ENCODE measurements at places on chromosomes 11 and 22. TPM values are rescaled to one million over a fixed set of nuclear protein-coding genes. Genes with fewer than 3 reads are reported as not detected.
A peak's percentile ranks its signal among the peaks of the same experiment; 100 is the strongest.

- H3K27ac ChIP-seq, result peak overlapping the region; percentile 96
- no peaks in the 10 kb centered on the region for H3K27me3 ChIP-seq
- peaks cover 4% of the 10 kb centered on the region for H3K4me1 ChIP-seq
- peak; percentile 75 for DNase-seq
- H3K4me3 ChIP-seq, result peak overlapping the region; percentile 78
These were observed 952 bp downstream of the YAP1 start for GRCh38 chr11:102111011-102111786.

DNA sequence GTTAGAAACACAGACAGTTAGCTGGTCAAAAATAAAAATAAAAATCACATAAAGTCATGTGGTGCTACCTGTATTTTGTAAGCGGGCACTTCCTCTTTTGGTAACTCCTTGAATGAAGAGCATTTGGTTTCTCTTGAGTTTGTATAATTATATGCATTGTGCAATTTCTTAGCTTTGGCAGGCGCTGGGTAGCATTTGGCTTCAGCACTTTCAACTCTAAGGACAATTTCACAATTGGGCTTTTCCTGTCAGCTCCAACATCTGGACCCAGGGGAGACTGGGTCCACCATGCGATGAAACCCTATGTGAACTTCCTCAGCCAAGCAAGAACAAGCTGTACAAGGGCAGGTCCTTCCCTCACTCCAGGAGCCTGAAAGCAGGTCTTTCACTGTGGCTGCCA lies 169.1 kb downstream of the RRAS2 start:
- H3K36me3 ChIP-seq, result no peaks in the 10 kb centered on the region
- peak; percentile 30 for DNase-seq
- no peak overlapping the region for H3K27ac ChIP-seq
- H3K4me3 ChIP-seq, result no peak overlapping the region

GRCh38 chr11:74648894-74649293 lies 56.5 kb downstream of the POLD3 start:
- H3K4me3 ChIP-seq, result no peak overlapping the region
- no peaks in the 10 kb centered on the region for H3K36me3 ChIP-seq
- no peaks in the 10 kb centered on the region for H3K4me1 ChIP-seq
- H3K27me3 ChIP-seq, result no peaks in the 10 kb centered on the region
- DNase-seq, result no peak
- H3K27ac ChIP-seq, result no peak overlapping the region

DNA sequence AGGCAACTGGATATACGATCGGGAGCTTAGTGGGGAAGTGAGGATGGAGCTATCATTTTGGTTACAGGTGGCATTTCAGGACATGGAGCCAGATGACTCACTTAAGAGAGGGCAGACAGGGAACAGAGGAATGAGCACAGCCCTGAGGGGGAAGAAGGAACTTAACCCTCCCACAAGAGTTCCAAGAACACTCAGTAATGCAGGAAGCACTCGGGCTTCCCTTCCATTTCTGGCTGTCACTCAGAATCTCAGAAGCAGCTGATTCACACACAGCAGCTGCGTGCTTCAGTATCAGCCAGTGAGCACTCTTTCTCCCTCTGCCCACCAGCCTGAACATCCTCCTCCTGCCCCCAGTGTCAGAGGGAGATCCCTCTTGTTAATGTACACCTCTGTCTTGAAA lies 34.8 kb downstream of the EFCAB6 start:
- H3K27ac ChIP-seq, result no peak overlapping the region
- H3K4me1 ChIP-seq, result no peaks in the 10 kb centered on the region
- no peaks in the 10 kb centered on the region for H3K36me3 ChIP-seq
- DNase-seq, result no peak
- H3K4me3 ChIP-seq, result no peak overlapping the region

DNA sequence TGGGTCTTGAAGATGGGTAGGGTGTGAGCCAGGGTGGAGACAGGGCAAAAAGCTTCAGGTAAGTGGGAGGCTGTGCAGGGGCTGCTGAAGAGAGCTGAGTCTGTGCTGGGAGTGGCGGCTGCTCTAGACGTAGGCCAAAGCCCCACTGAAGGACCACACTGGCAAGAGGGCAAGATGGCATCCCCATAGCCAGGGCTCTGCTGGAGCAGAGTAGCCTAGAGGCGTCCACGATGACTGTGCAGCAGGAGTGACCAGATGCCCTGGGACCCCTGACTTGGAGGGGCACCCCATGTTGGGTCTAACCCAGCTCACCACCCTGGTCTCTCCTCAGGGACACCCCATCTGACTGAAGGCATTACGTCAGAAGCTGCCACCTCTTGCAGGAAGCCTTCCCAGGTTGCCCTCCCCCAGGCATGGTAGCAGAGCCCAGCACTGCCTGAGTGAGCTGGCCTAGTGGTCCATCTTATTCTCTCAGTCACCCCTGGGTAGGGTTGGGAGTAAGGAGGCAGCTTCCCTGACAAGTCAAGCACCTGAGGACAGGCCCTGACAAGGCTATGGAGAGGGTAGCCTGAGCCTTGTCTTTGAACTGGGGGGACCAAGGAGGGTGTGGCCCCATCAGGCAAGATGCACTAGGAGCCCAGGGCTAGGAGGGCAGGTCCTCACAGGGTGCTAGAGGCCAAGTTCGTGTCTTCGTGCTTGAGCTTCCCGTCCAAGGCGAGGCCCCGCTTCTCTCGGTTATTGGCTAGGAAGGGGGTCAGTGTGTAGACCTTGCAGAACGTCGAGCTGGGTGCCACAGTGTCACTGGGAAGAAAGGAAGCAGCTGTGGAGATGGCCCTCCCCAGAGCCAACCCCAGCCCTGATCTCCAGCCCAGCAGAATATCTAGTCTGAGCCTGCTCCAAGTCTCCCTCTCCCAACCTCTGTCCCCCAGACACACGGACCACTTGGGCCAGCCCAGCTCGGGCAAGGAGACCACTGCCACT lies 33.1 kb downstream of the TPBGL start:
- H3K27me3 ChIP-seq, result no peaks in the 10 kb centered on the region
- no peaks in the 10 kb centered on the region for H3K4me1 ChIP-seq
- no peak for DNase-seq
- no peak overlapping the region for H3K27ac ChIP-seq
- H3K4me3 ChIP-seq, result no peak overlapping the region
- H3K36me3 ChIP-seq, result peaks cover 24% of the 10 kb centered on the region

GRCh38 chr11:71300187-71300586 lies 47.8 kb upstream of the SHANK2 start:
- no peaks in the 10 kb centered on the region for H3K27me3 ChIP-seq
- no peaks in the 10 kb centered on the region for H3K36me3 ChIP-seq
- H3K27ac ChIP-seq, result no peak overlapping the region
- DNase-seq, result peak; percentile 8

GRCh38 chr11:85603220-85603619 lies 23.9 kb downstream of the DLG2 start:
- no peaks in the 10 kb centered on the region for H3K36me3 ChIP-seq
- no peak overlapping the region for H3K27ac ChIP-seq
- H3K4me3 ChIP-seq, result no peak overlapping the region
- DNase-seq, result no peak
- H3K4me1 ChIP-seq, result no peaks in the 10 kb centered on the region
- H3K27me3 ChIP-seq, result no peaks in the 10 kb centered on the region

- DNase-seq, result no peak
- H3K36me3 ChIP-seq, result no peaks in the 10 kb centered on the region
- H3K4me3 ChIP-seq, result no peak overlapping the region
- no peaks in the 10 kb centered on the region for H3K4me1 ChIP-seq
- no peaks in the 10 kb centered on the region for H3K27me3 ChIP-seq
These were observed 19.6 kb upstream of the OR8D2 start for GRCh38 chr11:124339396-124340141.

- H3K27ac ChIP-seq, result no peak overlapping the region
- H3K4me1 ChIP-seq, result no peaks in the 10 kb centered on the region
- H3K4me3 ChIP-seq, result no peak overlapping the region
- no peaks in the 10 kb centered on the region for H3K36me3 ChIP-seq
- DNase-seq, result no peak
- no peaks in the 10 kb centered on the region for H3K27me3 ChIP-seq
These were observed 787.4 kb downstream of the TBC1D22A start for GRCh38 chr22:47549741-47550340.

GRCh38 chr11:105100206-105100605 lies 39.4 kb downstream of the CARD18 start:
- no peak overlapping the region for H3K4me3 ChIP-seq
- DNase-seq, result no peak
- no peak overlapping the region for H3K27ac ChIP-seq
- H3K36me3 ChIP-seq, result no peaks in the 10 kb centered on the region
- H3K4me1 ChIP-seq, result no peaks in the 10 kb centered on the region

GRCh38 chr11:129639300-129639699 lies 176.3 kb upstream of the TMEM45B start:
- no peak overlapping the region for H3K4me3 ChIP-seq
- no peaks in the 10 kb centered on the region for H3K36me3 ChIP-seq
- no peaks in the 10 kb centered on the region for H3K27me3 ChIP-seq
- no peak for DNase-seq

- H3K4me3 ChIP-seq, result no peak overlapping the region
- H3K36me3 ChIP-seq, result no peaks in the 10 kb centered on the region
- H3K27me3 ChIP-seq, result no peaks in the 10 kb centered on the region
- no peak overlapping the region for H3K27ac ChIP-seq
- DNase-seq, result no peak
- H3K4me1 ChIP-seq, result no peaks in the 10 kb centered on the region
These were observed 12.3 kb upstream of the ASPHD2 start for GRCh38 chr22:26416670-26417276.

GRCh38 chr11:31620434-31620833 lies 110.9 kb downstream of the ELP4 start:
- H3K27me3 ChIP-seq, result no peaks in the 10 kb centered on the region
- H3K4me1 ChIP-seq, result no peaks in the 10 kb centered on the region
- no peak overlapping the region for H3K27ac ChIP-seq
- no peaks in the 10 kb centered on the region for H3K36me3 ChIP-seq

DNA sequence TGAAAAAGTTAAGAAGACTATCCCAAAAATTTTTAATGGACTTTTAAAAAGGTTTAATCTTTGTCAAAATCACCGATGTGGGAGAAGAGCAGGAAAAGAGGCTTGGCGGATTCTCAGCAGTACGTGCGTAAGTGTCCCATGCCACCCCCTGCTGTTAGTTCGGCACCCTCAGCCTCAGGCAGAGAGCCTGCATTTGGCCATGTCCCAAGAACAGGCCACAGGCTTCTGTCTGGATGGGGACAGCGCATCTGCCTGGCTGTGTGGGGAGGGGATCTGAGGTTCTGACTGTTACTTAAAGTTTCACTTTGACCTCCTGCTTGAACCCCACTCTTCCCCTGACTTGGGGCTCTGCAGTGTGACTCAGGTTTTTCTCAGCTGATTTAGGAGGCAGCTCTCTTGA lies 35.3 kb downstream of the EXT2 start:
- H3K36me3 ChIP-seq, result no peaks in the 10 kb centered on the region
- H3K4me3 ChIP-seq, result no peak overlapping the region
- H3K27me3 ChIP-seq, result no peaks in the 10 kb centered on the region
- no peak overlapping the region for H3K27ac ChIP-seq

- DNase-seq, result peak; percentile 84
- no peaks in the 10 kb centered on the region for H3K27me3 ChIP-seq
These were observed 36.2 kb upstream of the CSNK2A3 start for GRCh38 chr11:11389238-11389637.

GRCh38 chr22:25656724-25657123 lies 85.3 kb upstream of the MYO18B start:
- H3K4me3 ChIP-seq, result no peak overlapping the region
- no peaks in the 10 kb centered on the region for H3K27me3 ChIP-seq
- no peak overlapping the region for H3K27ac ChIP-seq
- no peaks in the 10 kb centered on the region for H3K4me1 ChIP-seq
- DNase-seq, result no peak
- H3K36me3 ChIP-seq, result no peaks in the 10 kb centered on the region

- no peak overlapping the region for H3K27ac ChIP-seq
- H3K4me3 ChIP-seq, result no peak overlapping the region
- DNase-seq, result no peak
- H3K4me1 ChIP-seq, result no peaks in the 10 kb centered on the region
- H3K27me3 ChIP-seq, result no peaks in the 10 kb centered on the region
These were observed 3.9 kb upstream of the RAB38 start for GRCh38 chr11:88179141-88179540.

- H3K4me3 ChIP-seq, result no peak overlapping the region
- DNase-seq, result no peak
- H3K36me3 ChIP-seq, result no peaks in the 10 kb centered on the region
- no peaks in the 10 kb centered on the region for H3K27me3 ChIP-seq
- no peak overlapping the region for H3K27ac ChIP-seq
- H3K4me1 ChIP-seq, result peaks cover 8% of the 10 kb centered on the region
These were observed 5.5 kb downstream of the C11orf24 start for GRCh38 chr11:68266121-68266891.

GRCh38 chr11:70116386-70117065 lies 38.4 kb downstream of the ANO1 start:
- no peak for DNase-seq
- H3K4me3 ChIP-seq, result no peak overlapping the region
- no peaks in the 10 kb centered on the region for H3K36me3 ChIP-seq
- no peaks in the 10 kb centered on the region for H3K4me1 ChIP-seq

- peaks cover 12% of the 10 kb centered on the region for H3K27me3 ChIP-seq
- DNase-seq, result no peak
- no peaks in the 10 kb centered on the region for H3K36me3 ChIP-seq
- no peak overlapping the region for H3K27ac ChIP-seq
- no peaks in the 10 kb centered on the region for H3K4me1 ChIP-seq
These were observed 10.1 kb upstream of the PDGFB start for GRCh38 chr22:39254789-39255298.

- H3K4me3 ChIP-seq, result no peak overlapping the region
- no peaks in the 10 kb centered on the region for H3K27me3 ChIP-seq
- H3K27ac ChIP-seq, result no peak overlapping the region
- H3K4me1 ChIP-seq, result no peaks in the 10 kb centered on the region
These were observed 95.9 kb upstream of the DDI1 start for GRCh38 chr11:103940551-103940950.

The GLB1L2 gene
- total RNA-seq, result 27.2 TPM

The RPS25 gene
- total RNA-seq, result 710 TPM

The C11orf91 gene
- total RNA-seq, result not detected

The SEPTIN3 gene
- 0.20 TPM for total RNA-seq

The LDHAL6A gene
- total RNA-seq, result not detected

The WT1 gene
- 0.32 TPM for total RNA-seq

The OR2D2 gene
- not detected for total RNA-seq

The C11orf97 gene
- total RNA-seq, result not detected

The RFPL2 gene
- total RNA-seq, result not detected

Measured in colonic mucosa (tissue), 4 donors.